ENCODE measurements at places on chromosomes 12 and 14.

GRCh38 chr12:46459861-46460545, 87.4 kb upstream of the SLC38A2 start:
- DNase-seq, result no peak

DNA sequence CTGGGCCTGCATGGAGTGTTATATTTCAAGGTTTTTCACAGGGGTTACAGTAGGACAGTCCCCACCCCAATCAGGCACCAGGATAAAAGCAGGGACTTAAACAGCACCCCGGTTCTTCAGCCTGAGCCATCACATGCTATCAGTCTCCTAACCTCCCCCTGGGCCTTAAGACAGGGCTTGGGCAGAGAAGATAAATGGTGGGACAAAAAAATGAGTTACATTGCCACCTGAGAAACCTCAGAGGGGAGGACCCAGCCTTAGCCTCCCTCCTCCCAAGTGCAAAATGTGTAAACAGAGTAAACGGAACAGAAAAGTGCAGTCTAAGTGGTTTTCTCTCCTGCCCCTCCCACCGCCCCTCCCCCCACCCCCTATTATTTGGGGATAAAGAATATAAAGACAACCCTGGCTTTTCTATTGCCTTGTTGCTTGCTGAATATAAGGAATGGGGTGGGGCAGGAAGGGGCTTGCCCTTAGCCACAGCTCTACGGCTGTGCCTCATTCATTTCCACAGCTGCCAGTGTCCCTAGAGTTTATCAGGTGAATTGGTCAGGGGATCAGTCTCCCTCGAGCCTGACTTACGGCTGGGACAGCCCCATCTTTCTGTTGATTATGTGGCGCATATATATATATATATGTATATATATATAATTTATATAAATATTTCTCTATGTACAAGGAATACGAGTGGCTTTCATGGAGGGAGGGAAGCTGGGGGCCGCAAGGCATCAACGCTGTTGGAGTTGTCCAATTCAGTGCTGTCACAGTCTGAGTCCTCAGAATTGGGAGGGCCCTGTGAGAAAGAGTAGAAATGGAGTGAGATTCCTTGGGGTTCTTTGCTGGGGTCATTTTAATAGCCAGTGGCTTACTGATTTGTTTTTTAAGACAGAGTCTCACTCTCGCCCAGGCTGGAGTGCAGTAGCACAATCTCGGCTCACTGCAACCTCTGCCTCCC, 18.5 kb downstream of the MAP3K12 start:
- no peak for DNase-seq

DNA sequence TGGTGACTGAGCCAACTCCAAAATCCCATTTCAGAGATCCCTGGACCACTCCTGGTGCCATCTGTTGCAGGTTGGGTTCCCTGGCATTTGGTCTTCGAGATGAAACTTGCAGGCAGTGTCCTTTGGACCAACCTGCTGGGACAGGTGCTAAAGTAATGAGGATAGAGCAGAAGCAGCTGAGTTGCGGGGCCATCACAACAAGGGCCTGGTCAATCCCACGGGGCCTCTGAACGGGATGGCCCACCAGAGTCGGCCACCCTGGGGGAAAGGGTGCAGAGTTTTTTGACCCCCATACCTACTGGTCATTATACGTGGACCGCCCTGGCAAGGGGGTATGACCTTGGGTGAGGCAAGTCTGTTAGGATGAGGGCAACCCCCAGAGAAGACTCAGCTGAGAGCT, 39.3 kb downstream of the DLK1 start:
- no peak for DNase-seq

DNA sequence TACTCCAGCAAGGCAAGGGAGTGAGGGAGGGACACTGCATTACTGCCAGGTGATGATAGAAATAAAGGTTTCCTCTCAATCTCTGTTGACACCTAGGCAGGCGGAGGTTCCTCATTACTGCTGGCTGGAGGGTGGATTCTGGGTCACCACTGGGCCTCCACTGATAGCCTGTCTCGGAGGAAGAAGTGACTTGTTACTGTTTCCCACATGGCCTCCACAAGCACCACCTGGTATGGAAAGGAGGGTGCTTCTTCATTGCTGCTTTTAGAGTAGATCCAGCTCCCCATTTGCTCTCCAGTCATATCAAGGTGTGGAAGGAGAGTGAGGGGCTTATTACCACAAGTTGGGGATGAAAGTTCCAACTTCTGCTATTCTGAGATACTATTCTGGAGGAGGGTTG, 6.4 kb downstream of the PRR4 start:
- no peak for DNase-seq

DNA sequence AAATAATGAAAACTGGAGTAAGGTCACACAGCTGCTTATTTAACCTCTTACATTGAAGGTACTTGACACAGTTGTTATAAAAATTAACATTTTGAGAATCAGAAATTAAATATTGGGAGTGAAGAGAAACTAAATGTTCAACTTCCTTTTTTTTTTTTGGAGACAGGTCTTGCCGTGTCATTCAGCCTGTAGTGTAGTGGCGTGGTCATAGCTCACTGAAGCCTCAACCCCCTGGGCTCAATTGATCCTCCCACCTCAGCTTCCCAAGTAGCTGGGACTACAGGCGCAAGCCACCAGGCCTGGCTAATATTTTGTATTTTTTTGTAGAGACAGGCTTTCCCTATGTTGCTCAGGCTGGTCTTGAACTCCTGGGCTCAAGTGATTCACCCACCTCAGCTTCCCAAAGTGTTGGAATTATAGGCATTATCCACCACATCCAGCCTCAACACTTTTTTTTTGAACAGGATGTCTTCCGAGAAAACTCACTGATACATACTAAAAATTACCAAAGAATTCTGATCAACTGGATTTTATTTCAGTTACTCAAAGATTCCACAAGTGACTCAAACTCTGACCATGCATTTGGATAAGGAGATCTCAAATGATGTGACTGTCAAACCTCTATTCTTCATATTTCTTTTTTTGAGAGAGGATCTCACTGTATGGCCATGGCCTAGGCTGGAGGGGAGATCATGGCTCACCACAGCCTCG, 35.4 kb downstream of the SGPP1 start:
- no peak for DNase-seq

DNA sequence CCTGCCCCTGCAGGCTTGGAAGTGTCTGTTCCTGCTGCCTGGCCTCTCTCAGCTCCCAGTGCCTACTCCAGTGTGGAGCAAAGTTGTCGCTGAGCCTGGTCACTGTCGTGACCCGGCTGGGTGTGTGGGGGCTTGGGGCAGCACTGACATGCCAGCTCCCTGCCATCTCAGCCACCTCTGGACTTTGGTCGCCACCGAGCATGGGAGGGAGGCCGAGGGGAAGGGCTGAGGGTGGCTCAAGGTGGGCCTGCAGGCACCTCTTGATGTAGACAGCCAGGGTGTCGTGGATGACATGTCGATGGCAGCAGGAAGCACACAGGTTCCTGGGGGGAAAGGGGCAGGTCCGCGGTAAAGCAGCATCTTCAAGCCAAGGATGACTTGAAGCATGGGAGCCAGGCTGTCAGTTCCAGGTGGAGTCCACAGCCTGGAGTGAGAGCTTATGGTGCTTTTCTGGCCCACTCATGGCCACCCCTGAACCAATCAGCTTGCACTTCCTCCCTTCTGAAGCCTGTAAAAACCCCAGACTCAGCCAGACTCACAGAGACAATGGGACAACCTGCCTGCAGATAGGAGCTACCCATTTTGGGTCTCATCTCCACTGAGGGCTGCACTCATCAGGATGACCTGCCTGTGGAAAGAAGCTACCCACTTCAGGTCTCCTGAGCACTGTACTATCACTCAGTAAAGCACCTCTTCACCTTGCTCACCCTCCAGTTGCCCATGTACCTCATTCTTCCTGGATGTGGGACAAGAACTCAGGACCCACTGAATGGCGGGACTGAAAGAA, 210.1 kb downstream of the MON2 start:
- DNase-seq, result no peak

Data from cortex of kidney (tissue), 1 donor.